ENCODE measurements at places on chromosomes 1 and 21.

DNA sequence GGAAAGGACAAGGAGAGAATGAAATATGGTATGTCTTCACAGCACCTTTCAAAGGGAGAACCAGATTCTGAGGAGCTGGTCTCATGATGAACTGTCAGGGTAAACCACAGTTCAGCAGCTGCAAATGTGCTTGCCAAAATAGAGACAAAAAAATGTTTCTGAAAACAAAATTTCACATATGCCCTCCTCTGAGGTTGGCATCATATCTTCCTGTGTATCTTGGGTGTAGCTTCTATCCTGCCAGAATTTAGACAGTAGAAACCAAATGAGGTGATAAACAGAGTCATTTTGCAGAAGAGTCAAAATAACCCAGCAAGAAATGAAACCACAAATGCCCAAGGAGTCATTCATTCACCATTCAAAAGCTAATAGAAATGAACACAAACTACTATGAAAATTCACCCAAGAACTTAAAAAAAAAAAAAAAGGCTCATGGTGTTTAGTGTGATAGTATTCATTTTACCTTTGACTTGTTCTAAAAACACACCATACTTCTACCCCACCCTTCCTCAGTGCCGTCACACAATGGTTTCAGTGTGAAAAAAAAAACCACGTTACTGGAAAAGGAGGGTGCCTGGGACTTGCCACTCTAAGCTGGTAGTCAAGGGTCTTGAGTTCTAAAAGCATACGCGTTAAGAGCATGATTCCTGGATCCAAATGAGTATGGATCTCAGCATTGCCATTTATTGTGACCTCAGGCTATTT, 18.5 kb downstream of the SELL start:
- peak; percentile 25 for DNase-seq

DNA sequence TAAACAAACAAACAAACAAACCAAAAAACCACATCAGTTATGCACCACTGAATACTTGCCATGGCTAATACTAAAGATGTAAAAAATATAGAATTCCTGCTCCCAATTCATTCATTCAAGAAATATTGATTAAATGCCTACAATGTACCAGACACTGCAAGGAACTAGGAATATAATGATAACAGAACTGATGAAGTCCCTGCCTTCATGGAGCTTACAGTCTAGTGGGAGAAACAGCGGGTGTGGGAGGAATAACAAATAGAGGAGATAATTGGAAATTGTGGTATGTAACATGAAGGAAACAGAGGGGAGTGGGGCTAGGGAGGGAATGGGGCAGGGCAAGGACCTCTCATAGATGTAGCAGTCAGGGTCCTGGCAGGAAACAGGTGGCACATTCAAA, 58.6 kb upstream of the NBL1 start:
- no peak for DNase-seq

DNA sequence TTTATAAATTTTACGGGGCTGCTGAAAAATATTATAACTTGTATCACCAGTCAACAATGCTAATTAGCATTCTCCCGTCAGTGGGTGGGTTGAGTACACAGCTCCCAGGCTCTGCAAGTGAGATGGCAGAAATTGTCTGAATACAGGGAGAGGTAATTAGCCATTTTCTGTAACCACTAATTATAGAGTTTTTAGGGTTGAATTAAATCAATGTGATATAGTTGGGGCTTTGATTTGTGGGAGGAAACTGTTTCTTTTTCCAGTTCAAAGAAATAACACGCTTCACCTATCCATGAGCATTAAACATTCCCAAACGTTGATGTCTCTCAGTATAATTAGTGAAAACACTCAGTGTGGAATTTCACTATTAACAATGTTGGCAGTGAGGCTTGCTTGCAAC, 1.5 kb downstream of the VANGL1 start:
- DNase-seq = no peak

- DNase-seq = no peak
Observed at GRCh38 chr1:37274938-37275631, 199.3 kb upstream of the ZC3H12A start.

DNA sequence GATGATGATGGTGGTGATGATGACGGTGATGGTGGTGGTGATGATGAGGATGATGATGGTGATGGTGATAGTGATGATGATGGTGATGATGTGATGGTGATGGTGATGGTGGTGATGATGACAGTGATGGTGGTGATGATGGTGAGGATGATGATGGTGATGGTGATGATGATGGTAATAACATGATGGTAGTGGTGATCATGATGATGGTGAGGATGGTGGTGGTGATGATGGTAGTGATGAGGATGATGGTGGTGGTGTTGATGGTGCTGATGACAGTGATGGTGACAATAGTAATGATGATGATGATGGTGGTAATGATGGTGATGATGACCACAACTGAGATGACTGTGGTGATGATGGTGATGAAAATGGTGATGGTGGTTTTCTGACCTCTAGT, 4.9 kb downstream of the ACTRT2 start:
- no peak for DNase-seq

DNA sequence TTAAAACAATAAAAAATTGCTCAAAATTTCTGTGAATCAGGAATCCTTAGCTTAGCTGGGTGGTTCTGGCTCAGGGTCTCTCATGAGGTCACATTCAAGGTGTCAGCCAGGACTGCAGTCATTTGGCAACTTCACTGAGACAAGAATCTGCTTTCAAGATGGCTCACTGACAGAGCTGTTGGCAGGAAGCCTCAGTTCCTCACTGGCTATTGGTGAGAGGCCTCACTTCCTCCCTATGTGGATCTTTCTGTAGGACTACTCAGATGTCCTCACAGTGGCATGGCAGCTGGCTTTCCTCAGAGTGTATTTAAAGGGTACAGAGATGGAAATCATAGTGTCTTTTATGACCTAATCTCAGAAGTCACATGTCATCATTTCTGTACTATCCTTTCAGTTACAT, 785.7 kb downstream of the ADGRL2 start:
- no peak for DNase-seq

GRCh38 chr1:165452336-165453130, 7.6 kb upstream of the RXRG start:
- no peak for DNase-seq
